H54 (cell line): ENCODE measurements at places on chromosomes 4 and X.

- no peak for DNase-seq
These were observed 468.7 kb upstream of the FAM241A start for GRCh38 chr4:111676533-111676932.

DNA sequence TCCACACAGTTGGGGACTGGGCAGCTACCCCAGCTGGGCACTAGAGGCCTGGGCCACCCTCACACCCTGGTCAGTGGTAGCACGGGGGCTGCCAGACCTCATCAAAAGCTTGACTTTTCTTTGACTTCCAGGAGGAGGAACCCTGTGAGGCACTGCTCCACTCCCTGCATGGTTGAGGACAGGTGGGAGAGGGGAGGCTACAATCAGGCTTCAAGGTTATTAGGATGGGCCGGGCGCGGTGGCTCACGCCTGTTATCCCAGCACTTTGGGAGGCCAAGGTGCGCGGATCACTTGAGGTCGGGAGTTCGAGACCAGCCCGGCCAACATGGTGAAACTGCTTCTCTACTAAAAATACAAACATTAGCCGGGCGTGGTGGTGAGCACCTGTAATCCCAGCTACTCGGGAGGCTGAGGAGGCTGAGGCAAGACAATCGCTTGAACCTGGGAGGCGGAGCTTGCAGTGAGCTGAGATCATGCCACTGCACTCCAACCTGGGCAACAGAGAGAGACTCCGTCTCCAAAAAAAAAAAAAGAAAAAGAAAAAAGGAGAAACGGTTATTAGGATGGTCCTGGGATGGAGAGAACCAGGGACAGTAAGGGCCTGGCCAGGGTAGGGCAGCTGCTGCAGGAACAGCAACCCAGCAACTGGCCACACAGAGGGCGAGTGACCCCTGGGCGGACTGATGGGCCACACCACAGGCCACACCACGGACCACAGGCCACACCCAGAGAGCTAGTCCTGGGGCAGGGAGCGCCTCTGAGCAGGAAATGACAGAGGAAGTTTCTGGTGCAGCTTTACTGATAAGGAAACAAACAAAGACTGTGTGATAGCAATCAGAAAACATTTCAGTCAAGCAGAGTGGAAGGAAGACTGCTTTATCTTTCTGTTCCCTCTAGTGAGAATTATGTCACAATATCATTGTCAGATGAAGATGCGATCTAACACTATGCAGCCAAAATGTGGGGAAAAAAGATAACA is 20.5 kb upstream of the OPN1LW start:
- DNase-seq, result peak; percentile 16

DNA sequence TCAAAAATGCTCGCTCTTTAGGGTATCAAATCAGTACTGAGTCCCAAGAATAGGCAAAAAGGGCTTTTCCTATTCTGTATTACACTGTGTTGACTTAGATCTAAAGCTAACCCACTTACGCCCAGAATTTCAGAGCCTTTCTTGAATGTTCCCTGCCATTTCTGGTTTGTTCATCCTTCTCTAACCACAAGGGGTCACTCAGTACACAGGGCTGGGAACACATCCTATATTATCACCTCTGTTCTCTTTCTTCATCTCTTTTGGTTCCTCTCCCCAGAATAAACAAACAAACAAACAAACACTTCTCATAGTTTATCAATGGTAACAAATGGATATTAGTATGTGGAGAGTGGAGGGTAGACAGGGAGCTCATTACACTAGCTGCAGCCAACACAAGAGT is 25.5 kb upstream of the MORC4 start:
- DNase-seq, result peak; percentile 2

DNA sequence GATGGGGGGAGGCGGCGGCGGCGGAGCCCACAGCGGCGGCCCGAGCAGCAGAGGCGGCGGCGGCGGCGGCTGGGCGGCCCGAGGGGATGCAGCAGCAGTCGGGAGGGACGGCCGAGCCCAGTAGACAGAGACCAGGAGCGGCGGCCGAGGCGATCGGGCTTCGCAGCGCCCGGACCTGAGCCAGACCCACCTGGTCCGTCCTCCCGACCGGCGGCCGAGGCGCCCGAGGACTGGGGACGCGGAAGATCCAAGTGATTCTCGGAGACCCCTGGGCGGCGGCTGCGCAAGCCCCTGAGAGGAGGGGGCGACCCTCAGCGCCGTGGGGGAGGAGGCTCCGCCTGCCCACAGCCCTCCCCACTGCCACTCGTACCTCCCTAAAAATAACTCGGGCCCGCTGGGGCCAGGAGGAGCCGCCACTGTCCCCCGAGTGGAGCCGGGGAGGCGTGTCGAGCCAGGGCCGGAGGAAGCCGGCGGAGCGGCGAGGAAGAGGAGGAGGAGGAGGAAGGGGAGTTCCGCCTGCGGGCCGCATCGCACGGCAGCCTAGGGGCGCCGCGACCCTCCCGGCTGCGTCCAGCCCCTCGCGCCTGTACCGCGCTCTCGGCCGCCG is 608 bp downstream of the RAPGEF2 start:
- no peak for DNase-seq

DNA sequence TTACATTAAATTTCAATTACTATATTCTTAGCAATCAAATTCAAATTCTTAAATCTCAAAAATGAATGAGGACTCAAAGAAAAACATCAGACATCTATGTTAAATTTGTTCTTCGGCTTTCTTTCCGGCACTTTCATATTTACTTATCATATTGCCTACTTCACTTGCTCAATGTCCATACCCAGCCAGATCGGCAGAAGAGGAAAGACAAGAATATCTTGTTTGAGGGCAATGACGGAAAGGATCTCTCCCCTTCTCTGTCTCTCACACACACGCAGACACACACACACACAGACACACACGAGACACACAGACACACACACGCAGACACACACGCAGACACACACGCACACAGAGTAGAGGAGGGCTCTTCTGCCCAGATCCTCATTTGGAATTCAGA is 13.2 kb upstream of the IRF2 start:
- no peak for DNase-seq

- DNase-seq, result no peak
These were observed 6.4 kb upstream of the FGG start for GRCh38 chr4:154618708-154619315.

GRCh38 chrX:100098660-100099375 is 311.3 kb downstream of the PCDH19 start:
- no peak for DNase-seq

GRCh38 chrX:629230-630006 is 1.2 kb upstream of the SHOX start:
- DNase-seq, result no peak

GRCh38 chr4:11069083-11069482 is 359.6 kb downstream of the HS3ST1 start:
- DNase-seq, result no peak

- DNase-seq, result no peak
These were observed 163.6 kb downstream of the FBXO8 start for GRCh38 chr4:174119830-174120229.

DNA sequence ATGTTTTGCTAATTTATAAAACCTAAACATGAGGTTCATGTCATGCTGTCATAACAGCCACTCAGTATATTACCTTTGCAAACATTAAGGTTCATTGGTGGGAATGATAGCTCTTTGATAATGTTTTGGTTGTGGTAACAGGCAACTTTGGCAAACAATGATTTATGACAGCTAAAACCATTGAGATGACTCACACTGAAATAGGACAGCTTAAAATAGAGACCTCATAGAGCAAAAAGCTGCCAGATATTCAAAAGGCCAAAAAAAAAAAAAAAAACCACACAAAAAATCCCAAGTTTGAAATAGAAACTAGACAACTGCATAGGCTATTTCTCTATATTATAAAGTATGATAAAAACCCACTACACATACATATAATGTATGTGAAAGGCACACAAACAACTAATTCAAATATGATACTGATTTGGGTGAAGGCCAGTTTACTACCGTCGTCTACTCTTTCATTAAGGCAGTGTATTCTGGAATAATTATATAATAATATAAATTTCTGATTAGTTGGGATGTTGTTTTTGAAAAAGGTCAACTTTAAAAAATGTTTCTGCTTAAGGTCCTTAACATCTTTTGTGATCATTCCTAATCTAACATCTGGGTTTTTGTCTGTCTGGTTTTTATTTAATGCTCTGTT is 646.0 kb upstream of the PITX2 start:
- no peak for DNase-seq

- DNase-seq, result no peak
These were observed 36.0 kb downstream of the LHFPL1 start for GRCh38 chrX:112643721-112644120.

- DNase-seq, result no peak
These were observed 5.0 kb upstream of the MGST2 start for GRCh38 chr4:139660568-139661043.

- DNase-seq, result no peak
These were observed 204.3 kb downstream of the VEGFC start for GRCh38 chr4:176588436-176588835.

DNA sequence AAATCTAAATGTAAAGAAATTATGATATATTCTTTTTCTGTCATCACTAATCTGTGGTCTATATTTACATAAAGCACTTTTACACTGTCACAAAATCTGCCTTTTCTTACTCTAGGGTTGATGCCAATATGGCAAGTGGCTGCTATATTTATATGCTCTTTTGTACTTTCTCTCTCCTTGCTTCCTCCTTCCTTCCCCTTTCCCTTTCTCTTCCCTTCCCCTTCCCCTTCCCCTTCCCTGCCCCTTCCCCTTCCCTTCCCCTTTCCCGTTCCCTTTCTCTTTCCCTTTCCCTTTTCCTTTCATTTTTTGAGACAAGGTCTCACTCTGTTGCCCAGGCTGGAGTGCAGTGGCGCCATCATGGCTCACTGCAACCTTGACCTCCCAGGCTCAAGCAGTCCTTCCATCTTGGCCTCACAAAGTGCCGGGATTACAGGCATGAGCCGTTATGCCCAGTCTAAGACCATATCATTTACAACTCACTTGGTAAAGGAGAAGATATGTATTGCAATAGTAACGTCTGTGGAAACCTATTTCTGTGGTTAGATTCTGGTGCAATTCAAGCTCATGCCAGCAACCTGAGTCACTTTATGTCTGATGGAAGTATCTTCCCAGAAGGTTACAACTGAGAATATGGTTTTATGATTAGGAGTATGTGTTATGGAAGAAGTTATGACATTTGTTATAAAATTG is 13.9 kb upstream of the PLAC8 start:
- peak; percentile 30 for DNase-seq

- DNase-seq, result no peak
These were observed 4.8 kb upstream of the MAP7D3 start for GRCh38 chrX:136256026-136256425.

DNA sequence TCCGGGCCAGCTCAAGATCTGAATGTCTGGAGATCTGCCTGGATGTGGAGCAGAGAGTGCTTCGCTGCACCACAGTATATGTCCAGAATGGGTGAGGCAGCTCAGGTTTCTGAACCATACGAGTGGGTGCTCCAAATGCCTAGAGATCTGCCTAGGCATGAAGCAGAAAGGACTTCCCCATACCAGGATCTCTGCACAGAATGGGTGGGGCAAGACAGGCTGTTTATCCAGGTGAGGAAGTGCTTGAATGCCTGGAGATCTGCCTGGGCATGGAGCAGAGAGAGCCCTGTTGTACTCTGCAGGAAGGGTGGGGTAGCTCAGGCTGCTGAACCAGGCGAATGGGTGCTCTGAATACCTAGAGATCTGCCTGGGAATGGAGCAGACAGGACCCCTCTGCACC is 45.4 kb upstream of the MAGEC2 start:
- DNase-seq, result no peak

GRCh38 chr4:174183259-174183658 is 100.2 kb downstream of the FBXO8 start:
- no peak for DNase-seq

GRCh38 chr4:157242871-157243270 is 22.3 kb downstream of the GRIA2 start:
- DNase-seq, result no peak

DNA sequence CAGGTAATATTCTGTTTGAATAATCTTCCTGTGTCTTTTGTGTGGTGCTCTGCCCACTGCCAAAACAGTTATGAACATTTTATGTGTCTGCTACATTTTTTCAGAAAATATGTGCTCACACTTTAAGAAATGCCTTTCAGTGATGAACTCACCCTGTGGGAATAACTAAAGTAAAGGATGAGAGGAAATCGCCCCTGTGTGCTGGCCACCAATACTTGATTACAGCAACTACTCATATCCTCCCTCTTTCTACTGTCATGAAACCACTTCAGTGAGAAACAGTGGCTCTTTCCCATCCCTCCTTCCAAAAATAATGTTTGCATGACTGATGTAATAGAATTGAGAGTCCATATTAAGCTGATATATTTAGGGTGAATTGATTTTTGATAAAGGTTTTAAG is 900.9 kb downstream of the RAB28 start:
- DNase-seq, result no peak

DNA sequence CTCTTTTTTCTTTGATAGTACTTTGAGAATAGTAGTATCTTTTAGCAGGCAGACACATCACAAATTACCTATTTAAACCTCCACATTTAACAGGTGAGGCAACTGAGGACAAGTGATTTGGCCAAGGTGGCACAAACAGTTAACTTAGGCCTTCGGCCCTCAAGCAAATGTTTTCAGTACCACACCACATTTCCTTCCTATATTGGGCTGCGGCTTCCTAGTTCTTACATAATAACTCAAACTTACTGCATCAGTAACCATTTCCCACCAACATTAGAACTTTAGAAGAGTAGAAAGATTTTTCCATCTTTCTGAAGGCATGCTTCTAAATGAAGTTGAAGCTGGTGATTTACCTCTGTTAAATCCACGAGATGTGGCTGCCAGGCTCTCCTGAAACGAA is 63.2 kb upstream of the SLC4A4 start:
- no peak for DNase-seq

GRCh38 chr4:181685461-181685860 is 557.7 kb upstream of the TENM3 start:
- DNase-seq, result no peak

- no peak for DNase-seq
These were observed 146.0 kb upstream of the BANK1 start for GRCh38 chr4:101644516-101644915.

GRCh38 chr4:64756016-64756415 is 346.8 kb upstream of the TECRL start:
- no peak for DNase-seq

- DNase-seq, result no peak
These were observed 571.1 kb upstream of the DIPK2B start for GRCh38 chrX:45771560-45772340.

DNA sequence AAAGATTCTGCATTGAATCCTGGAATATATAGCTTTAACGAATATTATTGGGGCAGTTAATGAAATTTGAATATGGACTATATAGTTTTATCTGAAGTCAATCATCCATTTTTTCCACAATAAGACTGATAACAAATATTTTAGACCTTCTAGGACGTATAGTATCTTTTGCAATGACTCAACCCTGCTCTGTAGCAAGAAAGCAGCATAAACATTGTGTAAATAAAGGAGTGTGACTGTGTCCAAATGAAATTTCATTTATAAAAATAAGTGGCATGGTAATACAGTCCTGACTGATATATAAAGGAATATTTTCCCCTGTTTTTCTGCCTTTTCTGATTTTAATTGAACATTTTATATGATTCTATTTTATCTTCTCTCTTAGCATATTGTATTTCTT is 947.7 kb upstream of the SLIT2 start:
- no peak for DNase-seq

DNA sequence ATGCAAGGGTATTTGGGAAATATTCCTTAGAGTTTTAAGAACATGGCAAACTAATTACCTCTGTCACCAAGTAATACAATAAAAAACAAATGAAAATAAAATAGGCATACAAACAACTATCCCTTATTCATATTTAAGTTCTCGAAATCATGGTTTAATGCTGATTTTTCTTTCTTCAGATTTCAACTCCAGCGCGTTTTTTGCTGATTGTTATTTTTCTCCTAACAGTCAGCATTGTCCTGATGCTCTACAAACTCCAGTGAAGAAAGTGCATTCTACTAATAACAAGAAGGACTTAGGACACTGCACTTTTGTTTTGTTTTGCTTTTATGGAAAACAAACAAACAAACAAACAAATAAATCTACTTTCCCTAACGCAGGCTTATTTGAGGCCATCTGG is 282.4 kb downstream of the FSTL5 start:
- no peak for DNase-seq
